Vagina (tissue), 2 donors: ENCODE measurements at places on chromosomes 11 and 22. TPM values are rescaled to one million over a fixed set of nuclear protein-coding genes. Genes with fewer than 3 reads are reported as not detected.

DNA sequence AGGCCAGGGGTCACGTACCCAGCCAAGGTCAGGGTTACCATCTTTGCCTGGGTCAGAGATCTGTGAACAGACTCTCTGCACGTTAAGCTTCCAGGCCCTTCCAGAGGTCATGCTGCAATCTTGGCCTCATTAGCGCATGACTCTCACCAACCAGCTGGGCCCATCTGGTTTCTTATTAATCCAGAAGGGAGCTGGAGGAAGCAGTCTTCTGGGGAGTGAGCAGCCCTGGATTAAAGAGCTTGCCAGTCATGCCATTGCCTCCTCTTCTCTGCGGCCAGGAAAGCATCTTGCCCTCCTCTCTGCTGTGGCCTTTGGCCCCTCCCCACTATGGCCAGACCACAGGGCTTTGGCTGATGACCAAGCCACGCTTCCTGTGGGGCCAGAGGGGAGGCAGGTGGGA is 57.4 kb downstream of the CHST1 start:
- no peak for DNase-seq
- no peak overlapping the region for H3K27ac ChIP-seq
- H3K27me3 ChIP-seq, result no peaks in the 10 kb centered on the region

GRCh38 chr11:122717264-122717867 is 61.8 kb downstream of the UBASH3B start:
- H3K27me3 ChIP-seq, result no peaks in the 10 kb centered on the region
- H3K4me1 ChIP-seq, result no peaks in the 10 kb centered on the region
- DNase-seq, result no peak
- no peak overlapping the region for H3K4me3 ChIP-seq

GRCh38 chr11:18958221-18958910 is 19.2 kb upstream of the MRGPRX1 start:
- H3K27me3 ChIP-seq, result no peaks in the 10 kb centered on the region
- H3K36me3 ChIP-seq, result no peaks in the 10 kb centered on the region
- H3K4me1 ChIP-seq, result no peaks in the 10 kb centered on the region
- H3K27ac ChIP-seq, result no peak overlapping the region

Gene H19
- total RNA-seq, result 252 TPM

GRCh38 chr11:18452927-18453326 is 2.7 kb upstream of the LDHAL6A start:
- no peaks in the 10 kb centered on the region for H3K4me1 ChIP-seq
- no peak for DNase-seq
- no peak overlapping the region for H3K4me3 ChIP-seq
- H3K36me3 ChIP-seq, result no peaks in the 10 kb centered on the region

Gene XNDC1N
- total RNA-seq, result 1.7 TPM

GRCh38 chr11:17473071-17473744 is 3.4 kb downstream of the ABCC8 start:
- no peaks in the 10 kb centered on the region for H3K4me1 ChIP-seq
- no peak overlapping the region for H3K27ac ChIP-seq
- H3K36me3 ChIP-seq, result no peaks in the 10 kb centered on the region
- H3K27me3 ChIP-seq, result no peaks in the 10 kb centered on the region
- no peak overlapping the region for H3K4me3 ChIP-seq
